ENCODE measurements at places on chromosomes 7 and 10.

DNA sequence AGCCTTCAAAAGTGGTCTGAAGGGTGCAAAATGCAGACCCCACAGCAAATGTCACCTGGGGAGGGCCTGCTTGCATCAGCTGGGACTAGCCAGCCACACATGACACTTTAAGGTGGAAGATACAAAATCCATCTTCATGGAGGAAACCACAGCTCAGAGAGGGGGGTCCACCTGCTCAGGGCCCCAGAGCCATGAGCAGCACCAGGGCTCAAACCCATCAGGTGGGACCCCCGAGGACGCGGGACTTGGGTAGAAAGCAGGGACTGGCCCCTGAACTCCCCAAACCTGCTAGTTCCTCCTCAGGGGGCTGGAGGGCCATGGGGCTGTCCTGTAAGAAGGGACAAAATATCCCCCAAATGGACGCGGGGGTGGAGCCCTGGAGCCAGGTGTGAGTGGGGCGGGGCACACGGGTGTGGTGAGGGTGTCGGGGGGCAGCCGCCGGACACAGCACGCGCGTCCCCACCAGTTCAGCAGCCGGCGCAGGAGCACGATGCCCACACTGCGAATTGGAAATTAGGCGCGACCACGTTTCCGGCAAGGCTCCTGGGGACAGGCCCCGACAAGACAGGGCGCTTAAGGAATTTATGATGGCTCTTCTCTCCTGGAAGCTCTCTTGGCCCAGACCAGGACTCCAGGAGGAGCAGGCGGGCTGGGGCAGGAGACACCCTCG is 8.0 kb downstream of the PDGFA start:
- DNase-seq: no peak

GRCh38 chr10:132419538-132420468 is 22.8 kb downstream of the PWWP2B start:
- no peak for DNase-seq

DNA sequence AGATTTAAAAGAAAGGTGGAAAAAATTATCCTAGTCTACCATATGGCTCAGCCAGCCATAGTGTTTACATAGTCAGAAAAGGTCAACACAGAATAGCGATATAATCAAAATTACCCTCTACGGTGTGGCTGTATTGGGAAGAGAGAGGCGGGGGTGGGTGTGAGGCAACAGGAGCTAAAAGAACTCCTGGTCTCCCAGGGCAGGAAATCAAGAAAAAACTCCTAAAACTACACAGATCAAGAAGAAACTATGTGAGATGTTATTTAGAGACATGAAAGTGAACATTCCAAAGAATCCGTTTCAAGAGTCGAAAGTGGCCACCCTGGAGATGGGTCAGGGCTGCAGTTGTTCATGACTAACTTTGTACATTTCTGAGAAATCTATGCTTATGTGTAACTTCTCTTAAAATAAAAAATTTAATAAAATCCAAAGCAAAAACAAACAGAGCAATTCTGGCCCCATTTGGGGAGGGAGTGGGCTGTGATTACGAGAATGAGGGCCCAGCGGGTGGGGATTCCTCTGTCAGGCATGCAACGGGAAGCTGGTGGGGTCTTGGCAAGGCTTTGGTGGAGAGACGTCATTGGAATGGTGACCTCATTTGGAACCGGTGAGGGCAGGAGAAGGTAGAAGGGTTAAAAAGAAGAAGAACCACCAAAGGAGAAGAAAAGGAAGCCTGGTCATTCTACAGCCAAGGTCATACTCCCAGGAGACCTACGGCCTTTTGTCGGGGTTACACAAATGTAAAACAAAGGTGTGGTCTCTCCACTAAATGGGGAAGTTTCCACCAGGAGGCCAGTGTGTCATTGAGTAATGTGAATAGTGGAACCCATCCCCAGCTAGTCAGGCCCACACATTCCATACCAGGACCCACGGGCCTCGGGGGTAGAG is 71.2 kb upstream of the DUSP5 start:
- DNase-seq: no peak

DNA sequence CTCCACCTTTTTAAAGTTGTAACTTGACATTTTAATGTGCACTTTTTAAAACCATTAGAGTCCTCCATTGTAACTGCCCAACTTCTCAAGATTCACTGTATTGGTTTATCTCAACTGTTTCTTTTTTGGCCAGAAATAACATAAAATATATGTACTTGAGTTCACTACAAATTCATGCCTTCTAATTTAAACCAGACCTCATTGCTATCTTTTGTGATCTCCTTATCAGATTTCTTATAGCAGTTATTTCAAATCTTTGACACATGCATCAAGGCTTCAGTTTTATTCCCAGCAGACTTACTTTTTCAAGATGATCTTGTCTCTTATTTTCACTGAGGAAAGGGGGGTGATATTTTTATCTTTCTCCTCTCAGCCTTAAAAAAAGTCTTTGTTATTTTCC is 154.3 kb downstream of the PHF14 start:
- no peak for DNase-seq

GRCh38 chr7:6153646-6154541 is 118.5 kb downstream of the CYTH3 start:
- no peak for DNase-seq

Measured in progenitor cell of endocrine pancreas (in vitro differentiated cells).